CD4-positive, alpha-beta T cell treated with Interferon alpha-2 for 1 hour (primary cell): ENCODE measurements at places on chromosomes 13 and 19.

DNA sequence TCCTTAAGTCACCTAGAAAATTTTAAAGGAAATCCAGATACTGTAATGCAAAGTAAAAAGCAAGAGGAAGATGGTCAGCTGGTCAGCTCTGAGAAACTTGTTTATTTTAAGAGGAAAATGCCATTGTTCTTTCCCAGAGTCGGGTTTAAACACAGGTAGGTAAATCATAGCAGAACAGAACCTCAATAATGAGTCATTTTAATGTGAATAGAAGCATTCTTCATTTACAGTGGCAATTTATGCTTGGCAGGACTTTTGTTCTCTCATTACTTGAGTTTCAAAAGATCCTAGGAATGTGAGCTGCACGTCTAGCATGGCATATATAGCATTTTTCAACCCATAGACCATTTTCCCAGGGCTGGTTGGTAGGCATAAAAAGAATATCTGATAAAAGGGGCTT, 132.3 kb downstream of the LIG4 start:
- no peak for DNase-seq

DNA sequence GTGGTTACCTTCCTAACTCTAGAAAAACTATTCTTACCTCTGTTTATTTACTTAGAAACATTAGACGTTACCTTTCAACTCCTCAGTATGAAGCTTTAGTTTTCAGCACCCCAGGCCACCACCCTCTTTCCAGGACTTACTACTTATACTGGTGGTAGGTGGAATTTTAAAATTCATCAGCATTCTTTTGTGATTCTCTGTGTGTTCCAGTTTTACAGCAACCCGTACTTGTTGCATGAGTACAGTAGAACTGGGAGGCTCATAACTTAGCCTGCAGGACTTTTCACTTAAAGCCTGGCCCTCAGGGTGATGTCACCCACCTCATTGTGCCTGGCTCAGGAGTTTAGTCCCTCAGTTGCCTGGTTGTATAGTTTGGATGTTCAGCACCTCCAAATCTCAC, 49.4 kb upstream of the ALOX5AP start:
- no peak for DNase-seq

GRCh38 chr19:35135389-35135909, 590 bp upstream of the LGI4 start:
- peak; percentile 62 for DNase-seq

- DNase-seq = no peak
Observed at GRCh38 chr19:13079542-13079986, 23.1 kb downstream of the LYL1 start.

- DNase-seq = no peak
Observed at GRCh38 chr13:73593199-73593765, 534.5 kb downstream of the KLF5 start.

GRCh38 chr13:104011505-104012241, 945.5 kb upstream of the SLC10A2 start:
- DNase-seq = no peak

- peak; percentile 58 for DNase-seq
Observed at GRCh38 chr19:14059093-14059480, 2.8 kb downstream of the PALM3 start.

DNA sequence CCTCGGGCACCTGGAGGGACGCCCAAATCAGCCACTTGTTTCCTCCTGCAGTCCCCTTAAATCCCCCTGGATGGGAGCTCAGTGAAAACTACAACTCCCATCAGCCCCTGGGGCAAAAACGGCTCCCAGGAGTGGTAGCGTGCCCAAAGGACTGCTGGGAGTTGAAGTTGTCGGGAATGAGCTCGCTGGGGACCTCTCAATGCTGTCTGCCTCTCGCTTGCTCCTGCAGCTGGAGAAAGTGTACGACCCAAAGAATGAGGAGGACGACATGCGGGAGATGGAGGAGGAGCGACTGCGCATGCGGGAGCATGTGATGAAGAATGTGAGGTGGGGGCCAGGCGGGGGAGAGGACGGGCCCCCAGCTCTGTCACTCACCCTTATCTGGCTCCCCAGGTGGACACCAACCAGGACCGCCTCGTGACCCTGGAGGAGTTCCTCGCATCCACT, 14.7 kb upstream of the DHDH start:
- peak; percentile 21 for DNase-seq
